ELR (cell line): ENCODE measurements at places on chromosomes 3 and 15.

GRCh38 chr3:54714035-54714434, 213.8 kb downstream of the LRTM1 start:
- no peak for DNase-seq

DNA sequence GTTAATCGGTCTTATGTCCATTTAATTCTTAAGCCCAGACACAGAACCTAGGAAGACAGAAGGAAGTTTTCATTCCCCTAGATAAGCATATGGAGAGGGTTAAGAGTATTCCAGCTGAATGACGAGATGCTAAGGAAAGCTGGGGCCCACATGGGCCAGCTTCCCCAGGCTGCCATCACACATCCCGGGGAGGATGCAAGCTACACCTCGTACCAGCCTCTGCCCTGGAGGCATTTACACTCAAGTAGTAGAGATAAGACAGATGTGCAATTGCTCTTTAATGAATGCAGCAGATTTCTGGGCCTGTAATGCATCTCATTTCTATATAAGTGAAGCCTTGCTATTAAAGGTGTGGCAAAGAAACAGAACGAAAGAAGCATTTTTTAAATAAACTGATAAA, 144.5 kb downstream of the MEX3B start:
- DNase-seq: no peak

DNA sequence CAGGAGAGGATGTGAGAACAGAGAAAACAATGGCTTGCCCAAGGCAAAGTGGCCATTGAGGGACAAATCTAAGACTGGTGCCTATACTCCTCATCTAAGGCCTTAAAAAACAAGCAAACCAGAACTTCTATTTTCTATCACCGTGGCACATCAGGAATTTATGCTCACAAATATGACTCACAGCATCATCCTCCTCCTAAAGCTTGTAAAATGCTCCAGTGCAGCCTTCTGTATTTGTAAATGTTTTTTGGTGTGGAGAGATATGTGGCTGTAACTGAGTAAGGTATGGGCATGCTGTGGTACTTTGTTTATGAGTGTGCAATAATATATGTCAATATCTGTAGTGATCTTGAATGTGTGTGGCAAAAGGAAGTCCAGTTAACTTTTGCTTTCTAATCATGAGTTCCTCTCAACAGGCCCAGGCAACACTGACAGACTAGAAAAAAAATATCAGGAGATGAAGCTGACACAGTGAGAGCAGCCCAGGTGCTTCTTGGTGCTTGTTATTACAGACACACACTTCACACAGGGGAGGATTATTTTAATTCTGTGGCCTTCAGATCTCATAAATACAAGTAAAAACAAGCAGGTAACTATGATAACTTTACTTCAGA, 60.3 kb downstream of the CTNNB1 start:
- peak; percentile 49 for DNase-seq

- DNase-seq: no peak
These were observed 42.1 kb upstream of the CTDSPL start for GRCh38 chr3:37819591-37819990.

- no peak for DNase-seq
These were observed 65.8 kb upstream of the PTX3 start for GRCh38 chr3:157370867-157371266.

DNA sequence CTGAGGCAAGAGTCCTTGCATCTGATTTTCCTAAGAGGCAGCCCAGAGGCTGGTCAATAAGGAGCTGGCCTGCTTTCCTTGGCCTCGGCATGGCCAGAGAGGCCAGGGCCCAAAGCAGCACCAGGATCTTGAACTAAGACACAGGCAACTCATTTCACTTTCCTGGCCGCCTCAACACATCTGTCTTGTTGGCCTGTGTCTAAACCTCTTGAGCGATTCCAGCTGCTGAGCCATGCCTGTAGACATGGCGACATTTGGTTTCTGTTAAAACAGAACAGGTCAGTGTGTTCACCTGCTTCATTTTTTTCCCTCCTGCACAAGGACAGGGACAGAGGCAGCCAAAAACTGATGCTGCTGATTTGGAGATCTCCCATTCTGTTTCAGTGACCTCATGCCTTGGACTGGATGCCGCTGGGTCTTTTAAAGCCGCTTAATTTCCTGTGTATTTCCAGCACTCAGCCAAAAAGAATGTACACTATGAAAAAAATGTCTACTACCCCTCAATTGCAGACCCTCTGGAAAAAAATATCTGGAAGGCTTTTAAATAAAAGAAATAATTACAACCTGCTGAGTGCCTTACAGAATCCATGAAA, 266.6 kb upstream of the ICE2 start:
- DNase-seq: no peak

- no peak for DNase-seq
These were observed 64.4 kb upstream of the IGF1R start for GRCh38 chr15:98583771-98584430.

DNA sequence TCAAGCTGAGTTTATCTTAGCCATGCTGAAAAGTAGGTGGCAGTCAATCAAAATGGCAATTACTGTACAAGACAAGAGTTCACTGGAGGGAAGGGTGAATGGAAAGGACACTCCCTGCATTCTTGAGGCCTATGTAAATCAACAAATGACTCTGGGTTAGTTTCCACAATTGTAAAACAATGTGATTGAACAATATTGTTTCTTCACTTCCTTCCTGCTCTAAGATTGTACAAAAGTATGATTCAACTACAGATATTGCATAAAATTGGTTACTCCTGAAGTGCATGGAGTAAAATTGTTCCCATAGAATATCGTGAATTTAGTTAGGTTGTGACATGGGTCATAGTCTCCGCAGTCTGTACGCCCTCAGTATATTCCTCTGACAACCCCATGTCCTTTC, 277.6 kb downstream of the LPP start:
- peak; percentile 78 for DNase-seq
